ENCODE measurements at places on chromosomes 1 and 21.
A peak's percentile ranks its signal among the peaks of the same experiment; 100 is the strongest.

DNA sequence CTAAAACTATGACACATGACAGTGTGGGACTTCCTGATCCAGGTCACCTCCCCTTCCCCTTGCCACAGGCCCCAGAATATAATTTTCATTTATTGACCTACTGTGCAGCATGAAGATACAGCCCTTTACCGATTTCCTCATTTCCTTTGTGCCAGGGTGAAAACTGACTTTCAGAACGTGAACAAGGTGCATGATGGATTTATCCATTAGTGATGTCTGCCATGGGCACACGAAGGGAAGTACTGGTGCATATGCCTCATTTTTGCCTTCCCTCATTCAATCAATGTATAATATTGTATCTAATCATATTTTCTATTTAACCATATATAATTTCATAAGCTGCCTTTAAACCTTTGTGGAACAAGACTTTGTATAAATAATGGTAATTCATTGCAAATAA, 144.4 kb upstream of the WNT4 start:
- DNase-seq: no peak

GRCh38 chr21:32184065-32184464, 94.8 kb downstream of the MIS18A start:
- DNase-seq: no peak

DNA sequence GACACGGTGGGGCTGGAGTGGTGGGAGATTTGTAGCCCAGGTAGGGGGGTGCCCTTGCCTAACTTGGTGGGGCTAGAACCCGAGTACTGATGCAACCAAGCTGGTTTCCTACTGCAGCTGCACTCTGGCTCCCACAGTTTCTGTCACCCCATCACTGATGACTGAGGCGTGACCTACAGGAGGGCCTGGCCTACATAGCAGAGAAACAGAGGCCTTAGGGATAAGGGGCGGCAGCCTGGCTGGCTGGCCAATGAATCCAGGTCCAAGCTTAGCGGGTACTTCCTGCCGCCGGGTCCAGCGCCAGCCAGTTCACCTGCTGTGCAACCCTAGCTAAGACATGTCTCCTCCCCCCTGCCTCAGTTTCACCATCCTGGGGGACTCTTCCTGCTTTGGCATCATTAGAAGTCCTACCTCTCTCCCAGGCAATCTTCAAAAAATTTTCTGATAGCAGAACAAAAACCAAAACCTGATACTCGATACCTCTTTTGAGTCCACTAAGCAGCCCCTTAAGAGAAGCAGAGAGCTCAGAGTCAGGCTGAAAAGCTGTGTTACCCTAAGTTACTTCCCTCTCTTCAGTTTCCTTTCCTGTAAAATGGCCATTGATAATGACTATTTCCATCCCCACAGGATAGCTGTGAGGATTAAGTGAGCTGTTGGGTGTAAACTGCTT, 27.3 kb upstream of the RNF19B start:
- DNase-seq: no peak

DNA sequence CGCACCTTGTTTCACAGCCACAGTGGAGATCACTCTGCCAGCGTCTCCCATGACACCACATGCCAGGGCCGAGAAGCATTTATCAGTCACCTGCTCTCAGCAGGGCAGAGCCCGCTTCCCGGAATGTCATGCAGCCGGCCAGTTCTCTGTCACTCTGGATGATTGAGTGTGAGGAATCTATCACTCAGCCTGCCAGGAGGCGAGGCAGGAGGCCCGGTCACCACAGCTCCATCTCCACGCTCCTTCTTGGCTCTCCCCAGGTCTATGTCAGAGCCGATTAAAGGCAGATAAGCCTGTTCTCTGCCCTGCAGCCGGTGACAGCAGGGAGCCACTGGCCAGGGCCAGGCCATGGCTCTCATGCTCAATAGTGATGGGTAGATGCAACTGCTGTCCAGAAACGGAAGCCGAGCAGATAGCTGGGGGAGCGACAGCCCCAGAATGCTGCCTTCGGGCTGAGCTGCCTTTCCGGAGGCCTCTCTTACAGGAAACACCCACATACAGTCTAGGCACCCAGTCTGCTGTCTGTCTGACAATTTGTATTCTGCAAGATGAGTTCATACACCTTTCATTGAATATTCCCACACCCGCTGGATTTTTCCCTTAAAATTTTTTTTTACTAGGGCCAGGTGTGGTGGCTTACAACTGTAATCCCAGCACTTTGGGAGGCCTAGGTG, 64.1 kb downstream of the ACTL8 start:
- DNase-seq: no peak

GRCh38 chr1:75053207-75053606, 81.0 kb upstream of the LHX8 start:
- peak; percentile 22 for DNase-seq

- peak; percentile 11 for DNase-seq
Observed at GRCh38 chr1:200969726-200970561, 53.6 kb downstream of the KIF21B start.

DNA sequence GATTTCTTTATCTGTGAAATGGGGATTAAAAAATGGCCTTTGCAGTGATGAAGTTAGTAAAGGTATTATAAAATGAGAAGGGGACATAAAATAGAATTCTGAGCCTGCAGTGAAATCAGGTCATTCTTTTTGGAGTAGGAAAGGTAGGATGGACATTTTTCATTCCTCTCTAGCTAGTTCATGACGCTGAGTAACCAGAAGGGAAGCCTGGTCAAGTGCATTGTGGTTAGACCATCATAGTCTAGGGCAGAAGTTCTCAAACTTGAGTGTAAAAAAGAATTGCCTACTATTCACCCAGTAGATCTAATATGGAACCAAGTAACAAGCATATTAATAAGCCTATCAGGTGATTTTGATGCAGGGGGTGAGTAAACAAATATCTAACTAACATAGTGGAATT, 50.8 kb downstream of the TGFB2 start:
- no peak for DNase-seq

DNA sequence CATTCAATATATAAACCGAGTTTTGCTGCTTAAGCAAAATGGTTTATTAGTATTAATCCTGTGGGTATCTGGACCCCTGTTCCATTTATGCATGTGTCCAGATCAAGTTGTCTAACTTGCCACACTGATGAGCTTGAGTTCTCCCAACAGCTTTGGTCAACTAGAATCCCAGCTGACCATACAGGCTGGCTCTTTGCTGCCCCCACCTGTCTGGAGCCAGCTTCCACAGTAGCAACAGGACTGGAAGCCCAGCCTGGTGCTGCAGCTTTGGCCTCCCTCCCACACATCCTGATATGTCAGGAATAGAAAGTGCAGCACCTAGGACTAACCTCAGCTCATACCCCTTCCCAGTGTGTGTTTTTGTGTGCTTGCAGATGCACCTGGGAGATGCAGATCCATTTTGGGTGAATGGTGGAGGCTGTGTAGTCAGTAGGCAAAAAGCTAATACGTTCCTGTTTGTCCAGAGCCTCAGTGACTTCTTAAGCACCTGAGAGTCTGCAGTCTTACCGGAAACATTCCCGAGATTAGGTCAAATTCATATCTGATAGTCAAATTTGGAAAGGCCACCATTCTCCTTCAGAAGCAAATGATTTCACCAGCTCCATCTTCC, 40.9 kb upstream of the BEND5 start:
- peak; percentile 21 for DNase-seq

- DNase-seq: no peak
Observed at GRCh38 chr1:233951804-233952203, 47.3 kb downstream of the SLC35F3 start.

DNA sequence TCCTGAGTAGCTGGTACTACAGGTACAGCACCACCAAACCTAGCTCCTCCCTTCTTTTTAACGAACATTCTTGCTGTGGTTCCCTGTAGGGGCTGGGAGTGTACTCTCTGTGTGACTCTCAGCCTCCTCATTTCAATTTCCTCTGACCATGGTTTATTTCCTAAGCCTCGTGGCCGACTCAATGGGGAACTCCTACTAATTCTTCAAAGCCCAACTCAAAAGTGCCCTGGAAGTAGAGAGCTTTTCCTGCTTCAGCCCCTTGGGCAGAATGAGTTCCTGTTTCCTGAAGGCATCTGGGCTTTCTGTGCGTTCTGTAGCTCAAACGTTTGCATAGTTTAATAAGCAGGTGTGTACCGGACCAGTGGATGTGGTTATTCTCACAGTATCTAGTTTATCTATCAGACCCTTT, 70.9 kb upstream of the ACOT11 start:
- DNase-seq: no peak

DNA sequence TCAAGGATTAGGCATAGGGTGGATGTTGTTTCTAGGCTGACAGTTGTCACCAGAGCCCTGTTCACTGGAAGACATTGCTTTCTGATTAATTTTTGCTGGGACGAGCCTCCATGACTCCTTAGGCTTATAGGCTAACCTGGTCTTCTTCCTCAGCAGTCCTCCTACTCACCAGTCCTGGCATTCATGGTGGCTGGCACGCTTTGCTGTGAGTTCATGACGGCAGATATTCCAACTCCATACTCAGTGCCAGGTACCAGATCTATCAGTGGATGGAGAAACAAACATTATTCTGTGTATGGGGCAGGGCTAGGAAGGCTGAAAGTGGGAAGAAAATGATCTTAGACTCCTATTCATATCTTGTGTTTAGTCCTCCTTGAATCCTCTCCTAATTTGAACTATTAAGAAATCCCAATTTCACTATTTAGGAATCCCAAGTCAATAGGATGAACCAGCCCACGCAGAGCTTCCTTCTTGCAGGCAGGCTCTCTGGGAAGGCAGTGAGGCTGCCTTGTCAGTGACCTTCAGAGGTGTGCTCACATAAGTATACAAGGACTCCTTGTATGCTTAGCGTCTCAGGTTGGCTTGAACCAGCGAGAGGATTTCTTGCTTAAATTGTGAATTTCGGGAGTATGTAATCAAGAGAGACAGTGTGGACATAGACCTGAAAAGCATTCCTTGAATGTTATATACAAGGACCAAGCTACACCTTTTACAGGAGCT, 174.6 kb upstream of the KIAA0040 start:
- DNase-seq: no peak

DNA sequence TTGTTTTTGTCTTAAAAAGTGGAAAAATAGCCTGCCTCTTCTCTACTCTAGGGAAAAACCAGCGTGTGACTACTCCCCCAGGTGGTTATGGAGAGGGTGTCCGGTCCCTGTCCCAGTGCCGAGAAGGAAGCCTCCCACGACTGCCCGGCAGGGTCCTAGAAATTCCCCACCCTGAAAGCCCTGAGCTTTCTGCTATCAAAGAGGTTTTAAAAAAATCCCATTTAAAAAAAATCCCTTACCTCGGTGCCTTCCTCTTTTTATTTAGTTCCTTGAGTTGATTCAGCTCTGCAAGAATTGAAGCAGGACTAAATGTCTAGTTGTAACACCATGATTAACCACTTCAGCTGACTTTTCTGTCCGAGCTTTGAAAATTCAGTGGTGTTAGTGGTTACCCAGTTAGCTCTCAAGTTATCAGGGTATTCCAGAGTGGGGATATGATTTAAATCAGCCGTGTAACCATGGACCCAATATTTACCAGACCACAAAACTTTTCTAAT, 35.0 kb upstream of the TDRD10 start:
- DNase-seq: no peak

DNA sequence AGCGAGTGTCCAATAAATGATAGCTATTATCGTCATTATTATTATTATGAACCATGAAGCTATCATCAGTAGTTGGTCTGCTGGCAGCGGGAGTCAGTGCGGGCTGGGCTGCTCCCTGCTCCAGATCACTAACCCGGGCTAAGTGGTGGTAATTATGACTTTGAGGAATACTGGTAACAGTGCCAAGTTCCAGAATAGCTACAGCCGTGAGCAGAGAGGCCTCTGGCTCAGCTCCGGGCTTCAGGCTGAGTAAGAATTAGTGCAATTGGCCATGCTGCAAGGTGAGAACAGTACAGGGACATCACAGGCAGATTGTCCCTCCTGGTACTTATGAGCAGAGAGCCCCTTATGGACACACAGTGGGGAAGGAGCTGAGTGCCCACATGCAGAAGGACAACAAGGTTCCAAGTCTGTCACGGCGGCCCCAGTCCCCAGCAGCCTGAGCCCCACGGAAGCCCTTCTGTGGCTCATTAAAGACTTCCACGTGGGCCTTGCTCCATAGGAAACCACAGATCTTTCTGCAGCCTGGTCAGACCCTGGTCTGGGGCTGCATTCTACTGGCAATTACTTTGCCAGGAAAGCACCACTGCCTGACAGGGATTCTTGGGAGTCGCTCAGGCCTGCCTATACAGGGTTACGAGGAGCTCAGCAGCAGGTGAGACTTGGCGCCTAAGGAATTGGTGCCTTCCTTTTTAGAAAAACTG, 235.1 kb downstream of the RRAGC start:
- DNase-seq: no peak

- no peak for DNase-seq
Observed at GRCh38 chr1:204567071-204567470, 50.9 kb downstream of the MDM4 start.

DNA sequence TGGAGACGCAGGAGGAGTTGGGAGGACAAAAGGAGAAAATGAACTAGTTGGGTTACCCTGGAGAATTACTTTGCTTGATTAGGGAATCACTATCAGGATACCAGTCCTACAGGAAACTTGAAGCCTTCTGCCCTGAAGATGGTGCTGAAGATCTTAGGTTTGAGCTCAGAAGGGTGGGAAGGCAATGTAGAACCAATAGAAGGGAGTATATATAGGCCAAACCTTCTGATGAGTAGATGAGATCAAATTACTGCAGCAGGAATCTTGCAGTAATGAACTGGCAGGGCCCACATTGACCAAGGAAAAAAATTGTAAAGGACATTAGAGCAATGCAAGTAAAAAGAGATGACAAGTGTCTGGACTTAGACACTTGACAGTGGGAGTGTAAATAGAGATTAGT, 116.3 kb upstream of the CACYBP start:
- peak; percentile 22 for DNase-seq

- DNase-seq: no peak
Observed at GRCh38 chr1:236417336-236417735, 23.2 kb downstream of the EDARADD start.

- no peak for DNase-seq
Observed at GRCh38 chr21:35349376-35350080, 300.4 kb upstream of the RUNX1 start.

DNA sequence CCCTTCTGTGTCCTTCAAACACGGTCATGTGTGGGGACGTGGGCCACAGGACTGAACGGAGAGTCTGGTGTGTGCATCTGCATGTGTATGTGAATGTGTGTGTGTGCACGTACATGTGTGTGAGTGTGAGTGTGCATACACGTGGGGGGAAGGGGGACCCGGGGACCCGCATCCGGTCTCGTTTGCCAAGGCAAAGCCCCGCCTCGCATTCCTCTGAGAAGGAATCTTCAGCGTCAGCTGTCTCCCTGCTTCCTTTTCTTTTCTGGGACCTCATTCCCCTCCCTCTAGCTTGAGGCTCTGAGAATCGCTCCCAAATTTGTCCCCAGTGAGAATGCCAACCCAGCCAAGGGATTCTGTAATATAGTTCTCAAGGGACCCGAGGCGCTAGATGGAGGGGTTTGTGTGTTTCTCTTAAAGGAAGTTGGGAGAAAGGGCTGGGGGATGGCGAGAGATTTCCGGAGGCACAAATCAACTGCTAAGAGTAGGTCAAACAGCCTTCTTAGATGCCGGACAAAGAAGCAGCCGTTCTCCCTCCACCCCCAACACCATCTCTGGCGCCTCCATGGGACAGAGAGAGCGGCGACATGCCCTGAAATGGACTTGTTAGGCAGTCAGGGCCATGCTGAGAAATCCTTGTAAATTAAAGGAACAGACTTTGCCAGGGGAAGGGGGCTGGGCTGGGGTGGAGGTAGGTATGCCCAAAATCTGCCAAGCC, 6.6 kb downstream of the IFFO2 start:
- no peak for DNase-seq

Data from SW480 (cell line).